ENCODE measurements at places on chromosomes 6 and 20. TPM values are rescaled to one million over a fixed set of nuclear protein-coding genes. Genes with fewer than 3 reads are reported as not detected.

The ADGRF5 gene
- polyA plus RNA-seq = 21.1 TPM

The ZBTB46 gene
- polyA plus RNA-seq = 18.1 TPM

The FAM217A gene
- polyA plus RNA-seq = 0.96 TPM

The ATP6V1G2 gene
- polyA plus RNA-seq = 3.0 TPM

The HEY2 gene
- 11.0 TPM for polyA plus RNA-seq

The DPPA5 gene
- not detected for polyA plus RNA-seq

The VSTM2L gene
- polyA plus RNA-seq = 3.5 TPM

The AIF1 gene
- polyA plus RNA-seq = 13.4 TPM

The SLC44A4 gene
- polyA plus RNA-seq = 0.37 TPM

The C2 gene
- 3.0 TPM for polyA plus RNA-seq

The FUT9 gene
- 0.16 TPM for polyA plus RNA-seq

The TUBB2B gene
- 60.2 TPM for polyA plus RNA-seq

The SGK2 gene
- 1.7 TPM for polyA plus RNA-seq

The MYLIP gene
- 41.5 TPM for polyA plus RNA-seq

The TAAR1 gene
- not detected for polyA plus RNA-seq

The BMP2 gene
- 1.8 TPM for polyA plus RNA-seq

The PRSS35 gene
- 18.8 TPM for polyA plus RNA-seq

The RAD21L1 gene
- not detected for polyA plus RNA-seq

The FAM184A gene
- 13.0 TPM for polyA plus RNA-seq

The PGC gene
- polyA plus RNA-seq = not detected

The CST5 gene
- not detected for polyA plus RNA-seq

The PIGU gene
- polyA plus RNA-seq = 20.3 TPM

The LRRC73 gene
- 0.16 TPM for polyA plus RNA-seq

The ADGRF1 gene
- not detected for polyA plus RNA-seq
